NCI-H226 (cell line): ENCODE measurements at places on chromosomes 6 and 20.

- peak; percentile 11 for DNase-seq
Measured at GRCh38 chr6:34982424-34982852, 93.4 kb downstream of the ANKS1A start.

DNA sequence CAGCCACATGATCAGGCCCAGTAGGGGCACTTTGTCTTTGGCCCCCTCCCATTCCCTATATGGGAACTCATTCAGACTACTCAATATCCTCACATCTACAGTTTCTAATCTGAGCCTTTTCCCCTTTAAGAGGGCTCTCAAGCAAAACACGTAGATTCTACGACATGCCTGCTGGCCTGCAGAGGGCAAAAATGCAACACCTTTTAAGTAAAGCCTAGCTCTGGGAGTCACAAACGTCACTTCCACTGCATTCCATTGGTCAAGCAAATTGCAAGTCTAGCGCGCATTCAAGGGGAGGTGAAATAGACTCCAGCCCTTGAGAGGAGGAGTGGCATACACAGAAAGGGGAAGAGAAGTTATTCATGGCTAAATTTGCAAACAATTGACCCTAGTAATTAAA lies 70.6 kb downstream of the CDC40 start:
- no peak for DNase-seq

GRCh38 chr6:39902786-39903465 lies 31.3 kb downstream of the MOCS1 start:
- no peak for DNase-seq

DNA sequence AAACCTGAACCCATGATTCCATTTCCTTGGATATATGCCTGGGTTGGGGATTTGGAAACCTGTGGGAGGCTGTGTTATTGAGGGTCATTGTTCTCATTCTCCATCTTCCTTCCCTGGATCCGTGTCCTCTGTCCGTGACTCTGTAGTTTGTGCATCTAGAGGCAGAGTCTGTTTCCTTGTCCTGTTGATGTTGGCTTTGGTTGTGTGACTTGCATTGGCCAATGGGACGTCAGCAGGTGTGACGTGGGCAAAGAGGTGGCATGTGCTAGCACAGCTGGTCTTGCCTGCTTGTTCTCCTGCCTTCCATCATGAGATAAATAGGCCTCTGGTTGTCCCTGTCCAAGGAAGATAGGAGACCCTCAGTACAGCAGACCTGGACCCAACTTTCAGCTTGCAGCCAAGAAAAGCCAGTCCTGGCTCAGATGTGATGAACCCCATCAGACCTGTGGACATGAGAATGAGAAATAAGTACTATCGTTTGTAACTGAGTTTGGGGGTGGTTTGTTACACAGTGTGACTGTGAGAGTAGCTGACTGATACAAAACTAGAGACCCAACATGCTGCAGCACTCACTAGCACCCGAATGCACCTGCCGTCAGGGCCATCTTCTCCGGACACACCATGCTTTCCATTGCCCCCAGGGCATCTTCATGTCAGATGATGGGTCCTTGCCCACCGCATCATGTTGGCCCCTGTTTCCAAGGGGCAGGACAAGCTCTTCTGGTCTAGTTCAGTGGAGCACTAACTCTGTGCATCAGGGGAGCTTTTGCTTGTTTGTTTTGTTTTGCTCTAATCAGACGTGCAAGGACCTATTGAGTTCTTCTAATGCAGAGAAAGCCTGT lies 195.3 kb upstream of the SULF2 start:
- no peak for DNase-seq

GRCh38 chr6:138540468-138540867 lies 41.2 kb upstream of the NHSL1 start:
- DNase-seq = no peak

DNA sequence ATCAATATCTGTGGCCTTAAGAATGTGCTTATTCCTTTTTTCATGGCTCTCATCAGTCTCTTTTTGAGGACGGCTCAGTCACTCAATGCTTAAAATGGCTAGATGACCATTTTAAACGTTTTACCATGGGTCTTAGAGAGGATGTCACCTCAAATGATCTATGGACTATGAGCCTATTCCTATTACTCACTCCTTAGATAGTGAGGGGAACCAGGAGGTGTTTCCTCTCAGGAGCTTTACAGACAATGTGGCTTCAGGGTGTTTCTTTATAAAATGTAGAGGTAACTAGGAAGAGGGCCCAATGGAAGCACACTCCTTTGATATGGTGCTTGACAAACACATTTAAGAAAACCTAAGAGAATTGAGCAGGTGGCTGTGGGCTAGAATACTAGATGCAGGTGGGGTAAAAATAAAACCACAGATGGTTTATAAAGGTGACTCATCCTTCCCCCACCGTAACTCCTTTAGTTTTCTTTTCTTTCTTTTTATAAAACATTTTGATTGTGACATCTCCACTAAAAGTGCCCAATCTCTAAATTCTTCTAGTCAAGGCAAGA lies 1.5 kb upstream of the TMEM200A start:
- DNase-seq = no peak
